ENCODE measurements at places on chromosomes 2 and 18.

DNA sequence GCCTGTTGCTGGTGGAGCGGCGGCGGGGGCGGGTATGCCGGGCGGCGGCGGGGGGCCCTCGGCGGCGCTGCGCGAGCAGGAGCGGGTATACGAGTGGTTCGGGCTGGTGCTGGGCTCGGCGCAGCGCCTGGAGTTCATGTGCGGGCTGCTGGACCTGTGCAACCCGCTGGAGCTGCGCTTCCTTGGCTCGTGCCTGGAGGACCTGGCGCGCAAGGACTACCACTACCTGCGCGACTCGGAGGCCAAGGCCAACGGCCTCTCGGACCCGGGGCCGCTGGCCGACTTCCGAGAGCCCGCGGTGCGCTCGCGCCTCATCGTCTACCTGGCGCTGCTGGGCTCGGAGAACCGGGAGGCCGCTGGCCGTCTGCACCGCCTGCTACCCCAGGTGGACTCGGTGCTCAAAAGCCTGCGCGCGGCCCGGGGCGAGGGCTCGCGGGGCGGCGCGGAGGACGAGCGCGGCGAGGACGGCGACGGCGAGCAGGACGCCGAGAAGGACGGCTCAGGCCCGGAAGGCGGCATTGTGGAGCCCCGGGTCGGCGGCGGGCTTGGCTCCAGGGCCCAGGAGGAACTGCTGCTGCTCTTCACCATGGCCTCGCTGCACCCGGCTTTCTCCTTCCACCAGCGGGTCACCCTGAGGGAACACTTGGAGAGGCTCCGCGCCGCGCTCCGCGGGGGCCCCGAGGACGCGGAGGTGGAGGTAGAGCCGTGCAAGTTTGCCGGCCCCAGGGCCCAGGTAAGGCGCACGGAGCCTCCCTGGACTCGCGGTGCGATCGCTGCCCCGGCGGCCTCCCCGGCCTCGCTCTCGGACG, 1.0 kb downstream of the ZCCHC2 start:
- peaks cover 6% of the 10 kb centered on the region for H3K27me3 ChIP-seq
- H3K27ac ChIP-seq = peak overlapping the region; percentile 67
- peak overlapping the region; percentile 79 for H3K4me3 ChIP-seq
- H3K4me1 ChIP-seq = peaks cover 35% of the 10 kb centered on the region
- peak; percentile 27 for DNase-seq

GRCh38 chr18:76914314-76914713, 92.0 kb downstream of the ZNF236 start:
- no peaks in the 10 kb centered on the region for H3K27me3 ChIP-seq
- peaks cover 40% of the 10 kb centered on the region for H3K36me3 ChIP-seq
- DNase-seq = no peak

DNA sequence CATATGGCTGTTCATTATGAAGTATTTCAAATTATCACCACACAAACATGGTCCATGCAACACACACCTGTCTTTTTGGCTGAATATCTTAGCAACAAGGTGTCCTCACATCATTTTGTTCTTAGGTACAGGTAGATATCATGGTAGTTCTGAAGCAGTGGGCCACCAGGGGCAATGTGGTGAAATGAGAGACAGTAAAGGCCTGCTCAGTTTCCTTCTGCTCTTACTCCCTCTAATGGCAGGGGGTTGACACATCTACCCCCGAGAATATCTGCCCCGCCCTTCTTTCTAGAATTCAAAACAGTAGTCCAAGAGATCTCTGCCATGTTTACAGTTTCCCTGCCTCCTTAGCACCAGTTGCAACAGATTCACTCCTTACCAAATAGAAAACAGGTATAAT, 147.0 kb upstream of the KLHL14 start:
- DNase-seq = no peak
- H3K36me3 ChIP-seq = no peaks in the 10 kb centered on the region
- peaks cover 4% of the 10 kb centered on the region for H3K4me1 ChIP-seq
- no peak overlapping the region for H3K27ac ChIP-seq
- peaks cover 18% of the 10 kb centered on the region for H3K27me3 ChIP-seq
- no peak overlapping the region for H3K4me3 ChIP-seq

DNA sequence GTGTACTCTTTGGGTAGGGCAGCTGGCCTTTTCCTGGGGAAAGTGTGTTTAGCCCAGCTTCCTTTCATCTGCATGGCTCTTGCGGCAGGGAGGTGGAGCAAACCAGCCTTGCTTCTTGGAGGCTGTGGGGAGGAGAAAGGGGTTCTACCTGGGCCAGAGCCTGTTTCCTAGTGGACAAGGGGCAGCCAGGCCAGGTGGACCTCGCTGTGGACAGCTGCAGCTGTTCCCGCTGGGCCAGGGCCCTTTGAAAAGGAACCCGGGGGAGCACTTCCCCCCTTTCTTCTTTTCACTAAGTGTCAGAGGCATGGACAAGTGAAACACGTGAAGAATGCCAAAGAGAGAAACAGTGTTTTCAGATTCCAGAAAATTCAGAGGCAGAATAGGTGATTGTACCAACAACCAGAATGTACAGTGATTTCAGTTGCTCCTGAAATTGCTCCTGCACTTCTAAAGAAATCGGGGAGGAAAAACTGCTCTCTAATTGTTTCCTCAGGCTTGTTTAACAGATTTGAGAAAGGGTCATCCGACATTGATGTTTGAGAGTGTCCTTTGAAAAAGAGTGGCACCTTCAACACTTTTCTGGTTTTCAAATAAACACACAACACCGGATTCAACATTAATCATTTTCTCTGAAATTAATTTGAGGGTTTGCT, 3.9 kb downstream of the GLI2 start:
- no peak for DNase-seq
- H3K4me1 ChIP-seq = peaks cover 58% of the 10 kb centered on the region
- peak overlapping the region; percentile 89 for H3K4me3 ChIP-seq
- no peaks in the 10 kb centered on the region for H3K36me3 ChIP-seq
- peak overlapping the region; percentile 98 for H3K27ac ChIP-seq

GRCh38 chr2:85774126-85774978, 20.6 kb downstream of the ATOH8 start:
- no peak for DNase-seq
- no peaks in the 10 kb centered on the region for H3K27me3 ChIP-seq
- H3K27ac ChIP-seq = peak overlapping the region; percentile 59
- peaks cover 48% of the 10 kb centered on the region for H3K4me1 ChIP-seq
- H3K4me3 ChIP-seq = no peak overlapping the region

DNA sequence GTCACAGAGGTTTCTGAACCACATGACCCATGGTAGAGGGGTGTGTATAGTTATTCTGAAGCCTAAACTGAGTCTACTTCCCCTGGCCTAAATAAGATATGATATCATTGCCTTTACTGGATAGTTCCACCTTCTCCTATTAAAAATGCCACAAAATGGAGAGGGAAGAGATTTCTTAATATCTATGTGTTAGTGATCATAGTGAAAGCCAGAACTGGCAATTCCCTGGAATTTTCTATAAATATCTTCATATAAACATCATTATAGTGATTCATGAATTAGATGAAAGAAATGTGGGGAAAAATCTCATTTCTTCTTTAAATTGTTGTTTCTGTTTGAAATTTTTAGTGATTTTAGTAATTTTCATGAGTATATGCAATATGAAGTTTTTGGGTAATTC, 45.8 kb downstream of the TSHZ1 start:
- no peak overlapping the region for H3K4me3 ChIP-seq
- no peaks in the 10 kb centered on the region for H3K27me3 ChIP-seq
- peaks cover 7% of the 10 kb centered on the region for H3K36me3 ChIP-seq
- H3K27ac ChIP-seq = no peak overlapping the region
- peaks cover 27% of the 10 kb centered on the region for H3K4me1 ChIP-seq

- H3K27ac ChIP-seq = no peak overlapping the region
- DNase-seq = no peak
- no peaks in the 10 kb centered on the region for H3K36me3 ChIP-seq
- H3K4me1 ChIP-seq = no peaks in the 10 kb centered on the region
- no peak overlapping the region for H3K4me3 ChIP-seq
Observed at GRCh38 chr2:162092658-162093556, 18.9 kb upstream of the DPP4 start.

- no peaks in the 10 kb centered on the region for H3K27me3 ChIP-seq
- H3K4me3 ChIP-seq = no peak overlapping the region
- H3K27ac ChIP-seq = no peak overlapping the region
- H3K36me3 ChIP-seq = no peaks in the 10 kb centered on the region
- peaks cover 2% of the 10 kb centered on the region for H3K4me1 ChIP-seq
Observed at GRCh38 chr18:65411061-65411460, 339.8 kb upstream of the CDH7 start.

- peaks cover 2% of the 10 kb centered on the region for H3K36me3 ChIP-seq
- no peak overlapping the region for H3K4me3 ChIP-seq
- no peak overlapping the region for H3K27ac ChIP-seq
- no peak for DNase-seq
- H3K4me1 ChIP-seq = peaks cover 16% of the 10 kb centered on the region
Observed at GRCh38 chr2:44166096-44166495, 2.6 kb upstream of the PPM1B start.

All from mesothelial cell of epicardium (in vitro differentiated cells).